ENCODE measurements at places on chromosomes 3 and 15.

GRCh38 chr3:184298759-184299487, at the start of gene PSMD2:
TSS of gene PSMD2 (plus strand) at chr3:184299241. CDS start at chr3:184299267, 26 bp downstream.
- DNase-seq: peak; percentile 73

- no peak for DNase-seq
Measured at GRCh38 chr3:150787741-150788370, 24.9 kb upstream of the SIAH2 start.

DNA sequence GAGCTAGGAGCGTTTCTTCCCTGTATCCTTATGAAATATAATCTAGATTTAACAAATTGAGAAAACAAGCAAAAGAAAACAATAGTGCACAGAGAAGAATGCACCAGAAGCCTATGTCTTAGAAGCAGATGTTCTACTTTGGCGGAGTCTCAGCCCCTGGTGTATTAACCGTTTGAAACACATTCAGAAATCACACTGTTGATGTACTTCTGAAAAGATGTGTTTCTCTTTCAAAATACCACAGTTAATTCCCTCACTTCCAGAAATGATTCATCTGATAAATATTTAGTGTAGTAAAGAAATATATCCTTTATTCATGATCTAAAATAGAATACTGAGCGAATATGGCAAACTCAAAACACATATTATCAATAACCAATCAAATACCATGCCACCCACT, 77.7 kb downstream of the CBLB start:
- peak; percentile 42 for DNase-seq

DNA sequence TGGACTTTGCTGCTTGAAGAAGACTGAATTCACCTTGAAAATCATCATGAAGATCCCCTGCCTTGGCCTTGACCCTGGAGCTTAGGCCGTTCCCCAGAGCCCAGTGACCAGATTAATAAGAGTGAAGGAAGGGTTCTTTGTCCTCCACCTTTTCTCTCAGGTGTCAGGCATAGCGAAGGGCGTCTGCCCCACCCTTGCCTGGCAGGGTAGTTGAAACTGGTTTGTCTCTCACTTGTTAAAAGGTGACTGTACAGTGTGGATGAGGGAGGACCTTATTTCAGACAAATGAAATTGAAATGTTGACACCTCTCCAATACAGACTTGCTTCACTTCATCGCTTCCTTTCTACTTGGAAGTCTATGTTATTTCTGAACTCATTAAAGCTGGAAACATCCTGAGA, 223.7 kb upstream of the BHLHE40 start:
- DNase-seq: no peak

- DNase-seq: no peak
Measured at GRCh38 chr3:62926494-62926893, 51.3 kb upstream of the CADPS start.

DNA sequence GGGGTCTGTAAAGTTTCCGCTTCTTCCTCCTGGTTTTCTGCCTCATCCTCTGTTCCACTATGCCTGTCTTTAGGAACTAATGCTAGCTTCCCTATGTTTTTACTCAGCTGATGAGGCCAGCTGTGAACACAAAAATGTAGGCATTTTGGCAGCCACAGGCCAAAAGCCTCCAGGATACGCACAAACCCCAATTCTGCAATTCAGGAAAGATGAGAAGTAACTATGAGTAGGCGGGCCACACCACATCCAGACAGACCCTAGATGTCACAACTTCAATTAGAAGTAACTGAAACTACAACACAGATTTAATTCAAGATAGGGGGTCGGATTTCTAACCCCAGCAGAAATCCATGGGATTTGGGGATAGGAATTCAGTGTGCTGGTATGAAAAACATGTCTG, 11.9 kb downstream of the CA12 start:
- no peak for DNase-seq

DNA sequence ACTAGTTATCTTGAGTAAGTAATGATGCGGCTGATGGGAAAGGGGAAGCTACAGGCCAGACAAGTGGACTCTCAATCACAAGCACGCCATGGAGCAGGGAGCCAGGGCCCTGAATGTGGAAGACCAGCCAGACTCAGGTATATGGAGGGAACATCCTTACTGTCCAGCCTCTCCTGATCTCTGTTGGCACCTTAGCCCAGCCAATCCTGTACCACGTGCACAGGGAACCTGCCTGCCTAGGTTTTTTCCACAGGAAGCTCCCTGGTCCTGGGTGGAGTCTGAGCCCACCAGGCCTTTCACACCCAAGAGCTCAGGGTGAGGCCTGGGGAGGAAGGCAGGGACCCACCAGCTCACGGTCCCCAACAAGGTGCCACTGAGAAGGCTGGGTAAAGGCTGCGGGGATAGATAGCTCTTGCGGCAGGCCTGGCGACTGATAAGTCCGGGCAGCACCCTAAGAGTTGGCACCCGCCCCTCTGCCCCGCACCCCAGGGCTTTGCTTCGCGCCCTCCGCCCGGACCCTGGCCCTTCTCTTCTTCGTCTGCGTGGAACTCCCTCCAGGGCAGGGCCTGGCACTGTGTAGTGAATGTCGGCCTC, 933 bp upstream of the APEH start:
- no peak for DNase-seq

DNA sequence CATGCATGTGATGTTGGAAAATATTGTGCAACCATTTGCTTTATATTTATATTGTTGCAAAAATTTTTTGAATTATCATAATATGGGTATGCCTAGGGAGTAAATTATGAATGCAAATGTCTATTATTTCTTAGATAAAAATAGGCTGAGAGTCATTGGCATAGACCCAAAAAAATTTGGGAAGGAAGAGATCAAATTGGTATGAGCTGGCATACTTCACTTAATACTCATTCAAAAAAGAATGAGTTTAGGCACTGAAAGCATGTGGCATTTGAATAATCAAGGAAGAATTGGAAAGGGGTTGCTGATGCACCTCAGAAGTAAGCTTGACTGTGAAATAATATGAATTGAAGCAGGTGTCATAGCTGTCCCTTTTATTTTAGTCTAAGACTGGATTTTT, 764.0 kb upstream of the DPPA4 start:
- DNase-seq: no peak

GRCh38 chr3:17726313-17726712, 16.1 kb downstream of the TBC1D5 start:
- DNase-seq: no peak

GRCh38 chr3:88219138-88219792, 69.5 kb downstream of the C3orf38 start:
- DNase-seq: no peak

DNA sequence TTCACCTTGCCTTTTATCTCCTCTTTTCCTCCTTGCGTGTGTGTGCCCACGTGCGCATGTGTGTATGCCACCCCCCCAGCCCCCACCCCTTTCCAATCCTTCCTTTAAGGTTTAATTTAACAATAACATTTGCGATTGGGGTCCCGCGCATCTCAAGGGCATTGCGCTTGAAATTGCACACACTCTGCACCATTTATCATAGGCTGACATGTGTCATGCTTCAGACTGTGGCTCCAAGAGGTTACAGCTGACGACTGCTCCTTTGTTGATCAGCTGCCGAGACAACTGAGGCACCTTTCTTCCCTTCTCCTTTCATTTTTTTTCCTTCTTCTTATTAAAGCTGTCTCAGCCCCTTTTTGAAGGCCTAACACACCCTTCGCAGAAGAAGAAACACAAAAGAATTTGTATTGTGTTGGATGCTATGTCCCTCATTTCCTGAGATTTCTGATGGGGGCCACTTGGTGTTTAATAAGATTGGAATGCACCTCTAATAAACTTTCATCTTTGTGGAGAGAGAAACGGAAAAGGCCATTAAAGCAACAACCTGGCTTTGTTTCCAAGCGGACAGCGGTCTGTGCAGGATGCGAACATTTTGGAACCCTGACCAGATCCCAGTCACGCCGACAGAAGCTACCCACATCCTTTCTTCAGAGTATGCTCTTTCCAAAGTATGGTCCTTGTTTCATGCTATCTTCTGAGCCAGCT, 470.1 kb downstream of the MCTP2 start:
- no peak for DNase-seq

- no peak for DNase-seq
Measured at GRCh38 chr15:70060993-70061305, 36.8 kb downstream of the TLE3 start.

GRCh38 chr15:99450896-99451358, 114.9 kb upstream of the MEF2A start:
- no peak for DNase-seq

- no peak for DNase-seq
Measured at GRCh38 chr15:52105846-52106245, 6.7 kb downstream of the BCL2L10 start.

GRCh38 chr3:177440456-177441104, 243.3 kb upstream of the TBL1XR1 start:
- no peak for DNase-seq

GRCh38 chr3:196431181-196432136, 768 bp downstream of the UBXN7 start:
- no peak for DNase-seq

DNA sequence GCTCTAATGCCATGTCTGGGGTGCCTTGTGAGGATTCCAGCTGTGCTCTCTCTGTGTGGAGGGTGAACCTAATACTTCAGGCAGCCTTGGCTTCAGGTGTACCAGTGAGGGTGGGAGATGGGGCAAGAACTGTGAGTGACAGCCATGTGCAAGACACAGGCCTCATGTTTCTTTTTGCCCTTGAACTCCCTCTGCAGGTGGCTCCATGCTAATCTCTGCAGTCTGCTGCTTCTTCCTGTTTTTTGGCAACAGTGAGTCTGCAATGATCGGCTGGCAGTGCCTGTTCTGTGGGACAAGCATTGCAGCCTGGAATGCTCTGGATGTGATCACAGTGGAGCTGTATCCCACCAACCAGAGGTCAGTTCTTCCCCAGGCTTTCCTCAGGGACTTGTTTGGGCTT, 189.3 kb downstream of the SV2B start:
- no peak for DNase-seq

GRCh38 chr15:100211855-100212850, 129.6 kb downstream of the ADAMTS17 start:
- no peak for DNase-seq

DNA sequence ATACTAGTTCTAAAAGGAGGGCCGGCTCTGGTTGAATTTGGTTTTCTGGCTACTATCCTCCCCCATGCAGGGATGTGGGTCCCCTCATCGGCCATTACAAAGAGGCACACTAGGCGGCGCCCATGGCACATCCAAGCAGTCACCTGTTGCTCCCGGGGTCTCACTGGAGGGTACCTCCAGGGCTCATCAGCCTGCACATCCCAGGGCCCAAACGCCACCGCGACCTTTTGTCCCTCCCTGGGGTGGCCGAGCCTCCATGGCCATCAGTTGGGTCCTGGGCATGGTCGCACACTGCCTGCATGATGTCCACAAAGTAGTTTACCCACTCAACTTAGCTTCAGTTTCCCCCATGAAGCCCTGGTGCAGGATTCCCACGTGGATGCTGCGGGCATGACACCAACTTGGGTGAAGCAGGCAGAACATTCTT, 28.3 kb downstream of the IDH3A start:
- DNase-seq: no peak

DNA sequence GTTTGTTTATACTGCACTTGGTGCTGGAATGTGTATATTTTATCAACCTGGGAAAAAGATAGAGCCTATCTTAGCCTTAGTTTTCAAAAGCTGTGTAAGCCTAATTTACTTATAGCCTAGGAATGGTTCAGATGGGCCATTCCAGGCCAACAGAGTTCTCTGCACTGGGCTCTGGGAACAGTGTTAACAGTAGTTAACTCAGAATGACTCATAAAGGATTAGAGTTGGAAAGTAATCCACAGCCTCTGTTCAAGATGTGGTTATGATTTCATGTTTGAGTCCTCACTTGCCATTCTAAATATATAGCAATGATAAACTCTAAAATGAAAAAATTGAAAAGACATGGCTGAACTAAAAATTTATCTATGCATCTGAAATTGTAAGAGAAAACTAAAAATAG, 22.6 kb upstream of the PEX5L start:
- DNase-seq: no peak

DNA sequence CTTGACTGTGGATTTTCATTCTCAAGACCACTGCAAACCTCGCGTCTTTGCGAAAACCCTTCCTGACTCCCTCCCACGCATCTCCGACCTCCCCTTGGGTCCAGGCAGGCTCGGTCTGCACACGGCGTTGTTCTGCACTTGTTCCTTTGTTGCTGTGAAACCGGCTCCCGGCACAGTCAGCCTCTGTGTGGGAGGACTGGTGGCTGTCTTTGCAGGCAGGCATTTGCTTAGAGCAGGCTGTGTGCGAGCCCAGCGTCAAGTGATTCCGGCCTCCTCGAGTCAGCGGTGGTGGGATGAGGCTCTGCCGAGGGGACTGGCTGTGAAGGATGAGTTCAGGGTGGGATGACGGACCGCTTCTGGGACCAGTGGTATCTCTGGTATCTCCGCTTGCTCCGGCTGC, 102.6 kb upstream of the ROPN1 start:
- DNase-seq: no peak

GRCh38 chr15:94526071-94526689, 294.8 kb downstream of the MCTP2 start:
- no peak for DNase-seq

GRCh38 chr3:123980539-123980938, 11.4 kb downstream of the ROPN1 start:
- no peak for DNase-seq

GRCh38 chr15:91338766-91339165, 238.7 kb downstream of the SV2B start:
- no peak for DNase-seq

- DNase-seq: no peak
Measured at GRCh38 chr3:105353485-105354161, 13.1 kb upstream of the ALCAM start.

GRCh38 chr15:66216806-66217205, 36.7 kb downstream of the MEGF11 start:
- no peak for DNase-seq

DNA sequence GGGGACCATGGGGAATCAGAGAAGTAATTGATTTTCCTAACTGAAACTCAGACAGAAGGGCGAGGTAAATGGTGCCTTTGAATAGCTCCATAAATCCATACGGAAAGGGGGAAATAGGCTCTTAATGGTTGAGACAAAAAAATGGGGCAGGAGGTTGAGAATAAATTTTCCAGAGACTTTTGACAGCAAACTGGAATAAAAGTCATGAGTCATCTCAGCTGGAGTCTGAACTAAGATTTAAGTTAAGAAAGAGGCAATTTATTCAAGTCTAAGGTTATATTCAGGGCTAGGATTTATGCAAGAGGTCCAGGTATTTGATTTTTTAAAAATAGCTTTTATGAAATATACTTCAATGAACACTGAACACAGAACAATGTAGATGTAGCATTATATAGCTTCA, 238.7 kb upstream of the RORA start:
- no peak for DNase-seq

DNA sequence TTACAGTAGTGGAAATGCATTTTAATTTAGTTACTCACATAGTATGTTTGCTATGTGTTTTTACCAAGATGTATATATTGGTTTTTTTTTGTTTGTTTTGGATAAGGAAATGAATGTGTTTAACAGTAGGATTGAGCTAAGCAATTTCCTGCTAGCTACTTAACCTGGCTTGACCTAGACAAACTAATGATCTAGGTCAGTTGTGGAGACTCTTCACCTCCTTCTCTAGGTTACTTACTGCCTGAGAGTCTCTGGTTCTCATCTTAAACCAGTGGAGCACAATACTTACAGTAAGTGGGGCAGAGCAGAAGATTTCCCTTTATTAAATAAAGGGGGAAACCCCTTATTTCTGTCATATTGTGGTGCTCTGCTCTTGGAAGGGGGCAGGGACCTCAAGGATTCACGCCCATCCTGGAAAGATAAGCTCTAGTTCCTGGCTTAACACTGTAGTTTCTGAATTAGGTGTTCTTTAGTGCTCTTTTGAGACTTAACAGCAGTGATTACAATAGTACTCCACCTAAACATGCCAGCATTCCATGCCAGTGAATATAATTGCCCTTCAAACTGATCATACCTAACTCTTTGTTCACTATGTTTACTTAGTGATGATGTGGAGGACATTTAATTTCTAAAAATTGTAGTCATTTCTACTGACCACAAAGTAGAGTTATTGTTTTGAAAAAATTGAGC, 79.9 kb downstream of the UBP1 start:
- DNase-seq: peak; percentile 68
